ENCODE measurements at places on chromosomes 2 and 18.

- no peak for DNase-seq
These were observed 458.5 kb downstream of the CPS1 start for GRCh38 chr2:211014906-211015305.

DNA sequence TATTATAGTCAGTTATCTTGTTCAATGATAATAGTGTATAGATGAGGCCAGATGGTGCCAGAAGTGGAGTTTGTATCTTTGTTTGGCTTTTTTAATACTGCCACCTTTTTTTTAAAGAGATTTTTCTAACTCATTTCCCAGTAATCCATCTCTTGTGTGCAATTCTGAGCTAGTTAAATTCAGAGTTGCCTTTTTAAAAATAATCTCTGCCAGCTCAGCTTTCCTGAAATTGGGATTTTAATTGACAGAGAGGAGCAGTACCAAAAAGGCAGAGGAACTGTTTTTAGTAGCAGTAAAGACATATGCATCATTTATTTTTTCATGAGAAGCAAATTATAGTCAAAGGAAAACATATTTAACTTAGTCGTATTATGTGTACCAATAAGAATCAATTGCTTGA, 185.3 kb downstream of the MYO1B start:
- DNase-seq: no peak

DNA sequence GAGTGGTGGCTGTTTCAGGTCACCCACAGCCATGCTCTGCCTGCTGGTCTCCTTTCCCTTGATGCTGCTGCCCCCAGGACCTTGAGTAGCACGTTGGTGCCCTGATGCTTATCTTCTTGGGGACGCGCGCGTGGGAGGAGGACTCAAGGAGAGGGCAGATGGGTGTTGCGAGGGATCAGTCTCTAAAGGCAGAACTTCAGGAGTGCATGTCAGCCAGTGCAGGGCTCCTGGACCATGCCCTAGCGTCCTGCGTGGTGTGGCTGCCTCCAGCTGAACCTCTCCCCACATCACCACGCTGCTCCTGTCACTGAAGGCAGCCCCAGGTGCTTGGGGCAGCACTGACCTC, 62.5 kb upstream of the GLI2 start:
- no peak for DNase-seq

- DNase-seq: no peak
These were observed 220.8 kb downstream of the SPP2 start for GRCh38 chr2:234271338-234271737.

- no peak for DNase-seq
These were observed 65.4 kb downstream of the CRACDL start for GRCh38 chr2:98870516-98871158.

DNA sequence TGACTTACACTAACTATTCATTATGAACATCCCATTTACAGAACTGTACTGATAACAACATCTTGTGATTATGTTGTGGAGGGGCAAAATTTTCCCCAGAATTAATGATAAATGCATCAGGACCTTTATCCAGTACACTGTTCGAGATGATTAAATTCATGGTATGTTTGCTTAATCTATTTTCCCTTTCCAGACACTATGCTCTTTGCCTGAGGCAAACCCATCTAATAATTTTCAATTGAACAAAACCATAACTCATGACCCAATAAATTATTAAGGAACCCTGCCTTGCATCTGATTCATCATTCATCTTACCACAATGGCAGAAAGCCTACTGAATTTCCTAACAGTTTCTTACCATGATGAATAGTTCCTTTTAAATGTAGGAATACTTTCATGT, 385.0 kb downstream of the DSEL start:
- DNase-seq: no peak

GRCh38 chr18:77632758-77633157, 383.1 kb downstream of the GALR1 start:
- no peak for DNase-seq

GRCh38 chr2:205892665-205893259, 193.2 kb downstream of the INO80D start:
- DNase-seq: no peak

GRCh38 chr2:40440835-40441234, 11.1 kb downstream of the SLC8A1 start:
- no peak for DNase-seq

DNA sequence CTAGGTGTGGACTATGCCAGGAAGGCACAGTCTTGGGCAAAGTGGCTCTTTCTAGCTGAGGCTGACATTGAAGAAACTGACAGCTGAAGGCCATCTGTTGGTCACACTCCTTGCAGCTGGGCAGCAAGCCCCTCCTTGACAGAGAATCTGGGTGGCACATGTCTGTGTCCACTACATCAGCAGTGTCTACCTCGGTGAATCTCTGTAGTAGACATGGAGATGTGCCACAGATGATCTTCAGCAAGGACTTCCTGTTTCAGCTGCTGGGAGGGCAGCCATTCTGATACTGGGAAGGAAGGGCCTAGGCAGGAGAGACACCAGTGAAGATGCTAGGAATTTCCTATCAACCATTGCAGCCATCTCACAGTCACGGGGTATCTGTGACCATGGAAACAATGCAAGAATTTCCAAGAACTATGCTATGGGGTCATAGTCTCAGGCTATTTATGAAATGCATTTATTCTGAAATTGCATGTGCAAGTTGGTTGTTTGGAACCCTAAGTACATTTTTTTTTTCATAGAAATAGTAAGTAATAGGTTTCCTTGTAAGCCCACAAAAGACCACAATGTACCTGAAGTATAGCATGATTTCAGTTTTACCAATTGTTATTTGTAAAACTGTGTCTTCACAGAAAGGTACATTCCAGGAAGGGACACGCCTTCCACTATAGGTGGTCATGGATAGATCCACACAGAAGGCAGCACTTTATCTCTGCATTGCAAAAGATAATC, 63.8 kb upstream of the DARS1 start:
- no peak for DNase-seq

DNA sequence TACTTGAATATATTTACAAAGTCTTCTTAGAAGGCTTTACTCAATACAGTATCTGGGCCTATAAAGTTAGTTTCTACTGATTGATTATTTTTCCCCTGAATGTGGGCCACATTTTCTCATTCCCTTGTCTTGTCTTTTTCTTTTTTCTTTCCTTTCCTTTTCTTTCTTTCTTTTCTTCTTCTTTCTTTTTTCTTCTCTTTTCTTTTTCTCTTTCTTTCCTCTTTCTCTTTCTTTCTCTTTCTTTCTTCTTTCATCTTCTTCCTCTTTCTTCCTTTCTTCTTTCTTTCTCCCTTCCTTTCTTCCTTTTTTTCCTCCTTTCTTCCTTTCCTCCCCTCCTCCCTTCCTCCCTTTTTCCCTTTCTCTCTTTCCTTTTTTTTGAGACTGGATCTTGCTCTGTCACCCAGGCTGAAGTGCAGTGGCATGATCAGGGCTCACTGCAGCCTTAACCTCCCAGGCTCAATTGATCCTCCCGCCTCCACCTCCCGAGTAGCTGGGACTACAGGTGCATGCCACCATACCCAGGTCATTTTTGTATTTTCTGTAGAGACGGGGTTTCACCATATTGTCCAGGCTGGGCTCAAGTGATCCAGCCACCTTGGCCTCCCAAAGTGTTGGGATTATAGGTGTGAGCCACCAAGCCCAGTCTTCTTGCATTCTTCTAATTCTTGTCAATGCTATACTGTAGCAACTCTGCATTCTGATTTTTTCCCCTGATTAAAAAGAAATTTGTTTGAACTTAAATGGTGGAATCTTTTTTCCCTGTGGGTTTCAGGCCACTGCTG, 133.1 kb upstream of the FBXO11 start:
- no peak for DNase-seq

DNA sequence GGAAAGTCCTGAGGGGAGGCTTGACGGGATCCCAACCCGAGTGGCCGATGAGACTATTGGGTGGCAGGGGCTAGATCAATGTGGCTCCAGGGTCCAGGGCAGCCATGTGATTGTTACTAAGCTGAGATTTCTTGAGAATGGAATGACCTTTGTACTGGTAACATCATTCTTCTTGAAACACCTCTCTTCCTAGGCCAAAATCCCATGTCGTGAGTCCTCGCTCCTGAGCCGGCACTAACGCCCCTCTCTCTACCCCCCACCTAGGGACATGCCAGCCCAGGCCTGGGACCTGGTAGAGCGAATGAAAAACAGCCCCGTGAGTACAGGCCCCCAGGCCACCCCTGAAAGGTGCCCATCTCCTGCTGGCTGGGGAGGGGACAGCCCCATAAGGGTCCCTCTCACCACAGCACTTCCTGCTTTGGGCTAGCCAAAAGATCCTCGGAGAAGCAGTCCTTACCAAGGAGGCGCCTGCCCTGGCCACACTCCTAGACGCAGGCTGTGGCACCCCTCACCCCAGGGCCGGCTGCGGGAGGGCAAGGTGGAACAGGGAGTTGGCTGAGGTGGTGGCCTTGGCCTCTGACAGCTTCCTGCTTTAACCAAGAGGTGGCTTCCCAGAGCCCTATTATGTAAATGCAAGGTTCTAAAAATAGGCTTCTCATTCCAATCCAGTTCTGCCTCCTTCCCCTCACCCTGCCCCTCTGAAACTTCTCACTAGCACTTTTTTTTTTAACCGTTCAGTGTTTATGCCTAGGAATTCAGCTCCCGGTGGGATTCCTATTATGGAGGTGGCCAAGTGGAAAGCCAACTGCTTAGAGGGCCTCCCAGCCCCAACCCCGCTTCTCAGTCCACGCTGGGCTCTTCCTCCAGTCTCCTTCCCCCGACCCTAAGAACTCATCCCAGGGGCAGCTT, 126.6 kb upstream of the PPP1CB start:
- DNase-seq: peak; percentile 64

DNA sequence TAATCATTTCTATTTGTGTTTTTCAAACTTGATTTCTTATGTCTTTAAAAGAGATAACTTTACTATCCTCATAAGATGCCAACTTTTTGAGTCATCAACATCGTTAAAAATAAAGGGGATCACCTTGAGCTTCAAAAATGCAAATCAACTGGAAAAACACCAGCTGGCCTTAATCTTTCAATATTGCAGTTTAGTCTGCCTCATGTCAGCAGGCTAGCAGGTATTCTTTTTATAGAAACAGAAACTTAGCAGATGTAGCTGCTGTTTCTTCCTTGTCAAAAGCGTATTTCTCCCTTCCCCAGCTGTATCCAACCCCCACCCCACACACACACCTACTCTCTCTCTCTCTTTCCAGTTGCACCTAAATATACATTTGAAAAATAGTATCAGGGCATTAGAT, 154.1 kb upstream of the ZNF804A start:
- no peak for DNase-seq

DNA sequence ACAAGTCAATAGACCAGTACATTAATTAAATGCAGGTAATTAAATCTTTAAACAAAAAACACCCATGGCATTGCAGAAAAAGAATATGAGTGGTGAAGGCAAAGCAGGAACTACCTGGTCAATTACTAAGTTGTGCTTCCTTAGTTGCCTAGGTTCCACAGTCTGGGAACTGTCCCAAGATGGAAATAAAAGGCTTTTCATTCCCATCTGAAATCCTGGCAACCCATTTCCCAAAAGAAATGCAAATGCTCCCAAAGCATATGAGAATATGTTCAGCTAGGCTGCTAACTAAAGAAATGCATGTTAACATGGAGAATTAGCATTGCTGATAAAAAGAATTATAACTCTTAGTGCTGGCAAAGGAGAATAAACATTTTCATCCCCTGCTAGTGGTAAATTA, 177.8 kb downstream of the TMEM163 start:
- no peak for DNase-seq

DNA sequence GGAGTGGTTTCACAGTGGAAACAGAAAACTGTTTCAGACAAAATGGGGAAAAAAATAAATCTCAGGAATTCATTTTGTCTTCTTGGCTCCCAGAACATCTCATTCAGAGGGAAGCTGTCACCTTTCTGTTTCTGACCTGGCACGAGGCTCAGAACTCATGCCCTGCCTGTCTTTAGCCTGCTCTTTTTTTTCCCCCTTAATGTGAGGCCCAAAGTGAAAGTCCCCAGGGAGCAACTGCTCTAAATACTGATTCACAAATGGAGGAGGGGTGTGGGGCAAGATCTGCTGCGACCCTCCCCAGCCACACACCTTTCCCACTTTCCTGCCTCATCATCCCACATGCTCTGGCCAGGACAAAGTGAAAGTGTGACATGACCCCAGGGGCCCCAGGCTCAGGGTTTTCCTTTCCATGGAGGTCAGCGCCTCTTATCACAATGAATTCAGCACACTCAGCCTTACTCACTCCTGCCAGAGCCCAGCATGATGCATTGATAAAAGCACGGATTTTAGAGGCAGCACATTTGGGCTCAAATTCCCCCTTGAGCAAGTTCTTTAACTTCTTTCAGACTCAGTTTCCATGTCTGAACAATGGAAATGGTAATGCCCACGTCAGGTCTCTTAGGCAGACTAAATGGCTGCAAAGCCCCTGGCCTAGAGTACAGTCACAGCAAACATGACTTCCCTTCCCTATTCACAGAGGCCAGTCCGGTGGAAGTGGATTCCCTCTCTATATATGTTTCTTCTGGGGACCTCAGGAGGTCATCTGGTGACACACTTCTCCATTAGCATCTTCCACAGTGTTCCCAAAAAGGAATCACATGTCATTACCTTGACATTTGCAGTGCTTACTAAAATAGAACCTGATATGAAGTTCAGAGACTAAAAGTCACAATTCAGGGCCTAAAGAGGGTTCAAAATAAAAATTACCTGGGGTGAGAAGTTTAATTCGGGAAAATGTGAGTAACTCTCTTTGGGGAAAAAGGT, 55.3 kb upstream of the TMEM163 start:
- DNase-seq: no peak

- DNase-seq: no peak
These were observed 242.0 kb upstream of the STON1 start for GRCh38 chr2:48287976-48288375.

DNA sequence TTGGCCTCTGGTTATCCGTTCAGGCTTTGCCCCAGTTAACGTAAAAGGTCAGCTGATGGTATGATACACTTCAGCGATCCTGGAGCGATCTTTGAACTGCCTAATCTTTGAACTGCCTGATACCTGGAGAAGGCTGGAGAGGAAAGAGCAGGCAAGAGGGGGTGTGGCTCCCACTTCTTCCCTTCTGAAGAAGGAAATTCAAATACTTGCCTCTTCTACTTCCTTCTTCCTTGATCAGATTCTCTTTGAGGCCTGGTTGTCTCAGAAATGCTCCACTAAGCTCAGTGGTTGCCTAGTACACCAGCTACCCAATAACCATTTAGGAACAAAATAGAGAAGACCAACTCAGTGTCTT, 619 bp downstream of the GALM start:
- peak; percentile 26 for DNase-seq

DNA sequence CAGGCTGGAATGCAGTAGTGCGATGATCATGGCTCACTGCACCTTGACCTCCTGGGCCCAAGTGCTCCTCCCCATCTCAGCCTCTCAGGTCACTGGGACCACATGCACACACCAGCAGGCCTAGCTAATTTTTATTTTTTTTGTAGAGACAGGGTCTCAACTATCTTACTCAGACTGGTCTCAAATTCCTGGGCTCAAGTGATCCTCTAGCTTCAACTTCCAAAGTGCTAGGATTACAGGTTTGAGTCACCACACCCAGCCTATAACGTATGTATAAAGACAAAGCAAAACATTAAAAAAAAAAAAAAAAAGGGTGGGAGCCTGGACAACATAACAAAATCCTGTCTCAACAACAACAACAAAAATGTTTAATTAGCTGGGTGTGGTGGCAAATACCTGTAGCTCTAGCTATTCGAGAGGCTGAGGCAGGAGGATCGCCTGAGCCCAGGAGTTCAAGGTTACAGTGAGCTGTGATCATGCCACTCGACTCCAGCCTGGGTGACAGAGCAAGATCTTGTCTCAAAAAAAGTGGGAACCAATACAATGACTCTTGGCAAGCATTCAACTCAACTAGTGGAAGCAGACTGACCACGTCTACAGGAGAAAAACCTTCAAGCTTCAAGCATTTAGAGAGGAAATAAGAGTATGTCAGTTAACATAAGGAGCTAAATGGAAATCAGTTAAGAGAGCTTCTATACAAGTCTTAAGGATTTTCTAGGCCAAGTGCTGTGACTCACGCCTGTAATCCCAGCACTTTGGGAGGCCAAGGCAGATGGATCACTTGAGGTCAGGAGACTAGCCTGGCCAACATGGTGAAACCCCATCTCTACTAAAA, 2.6 kb downstream of the GTF3C2 start:
- no peak for DNase-seq
